ENCODE measurements at places on chromosomes 12 and 14. TPM values are rescaled to one million over a fixed set of nuclear protein-coding genes. Genes with fewer than 3 reads are reported as not detected.

DNA sequence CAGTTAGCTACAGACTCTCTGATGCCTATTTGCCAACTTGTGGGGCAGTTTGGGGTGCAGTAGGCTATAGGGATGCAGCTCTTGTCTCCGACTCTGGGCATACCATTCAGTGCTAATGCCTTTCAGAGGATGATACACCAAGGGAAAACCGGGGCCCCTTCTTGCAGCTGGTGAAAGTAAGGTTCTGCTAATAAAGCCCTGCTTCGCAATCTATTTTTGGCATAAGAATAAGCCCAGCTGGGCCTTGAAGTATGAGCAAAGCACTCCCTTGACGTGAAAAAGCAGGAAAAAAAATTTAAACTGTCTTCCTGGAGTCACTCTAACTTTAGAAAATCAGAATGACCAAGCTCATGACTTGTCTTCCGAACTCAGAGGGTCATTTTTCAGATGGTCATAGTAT, 124.1 kb upstream of the RBM19 start:
- no peak for DNase-seq

- DNase-seq = no peak
Observed at GRCh38 chr14:61752626-61753025, 9.6 kb upstream of the SNAPC1 start.

GRCh38 chr14:62079038-62079437, 316.8 kb downstream of the SNAPC1 start:
- no peak for DNase-seq

- DNase-seq = no peak
Observed at GRCh38 chr12:127832172-127832571, 434.8 kb upstream of the TMEM132C start.

DNA sequence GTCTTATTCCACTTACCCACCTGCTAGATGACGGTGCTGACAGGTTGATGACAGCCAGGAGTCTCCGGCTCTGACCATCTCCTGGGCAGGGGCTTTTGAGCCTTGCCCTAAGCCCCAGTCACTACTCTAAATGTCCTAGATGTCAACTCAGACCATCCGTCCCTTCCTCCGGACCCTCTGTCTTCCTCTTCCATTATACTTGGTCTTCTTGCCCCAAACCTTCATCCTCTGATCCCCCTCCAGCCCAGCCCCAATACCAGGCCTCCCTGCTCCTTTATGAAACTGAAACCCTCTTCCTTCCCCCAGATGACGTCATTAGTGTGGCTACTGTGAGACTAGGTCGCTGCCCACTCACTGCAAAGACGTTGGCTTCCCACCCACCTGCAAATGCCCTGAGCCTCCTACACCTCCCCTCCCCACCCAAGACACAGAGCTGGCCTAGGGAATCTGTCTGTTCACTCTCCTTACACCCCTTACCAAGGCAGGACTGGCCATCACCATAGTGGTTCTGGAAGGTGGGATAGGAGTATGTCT, 10.1 kb downstream of the KRT71 start:
- DNase-seq = no peak

GRCh38 chr12:53049571-53050318, at the start of gene TNS2:
Gene TNS2, plus strand, starts transcription at chr12:53050065. Its CDS starts 121 bp downstream, at chr12:53050186.
- DNase-seq = no peak

GRCh38 chr14:59310633-59311032, 122.2 kb downstream of the DAAM1 start:
- DNase-seq = no peak

DNA sequence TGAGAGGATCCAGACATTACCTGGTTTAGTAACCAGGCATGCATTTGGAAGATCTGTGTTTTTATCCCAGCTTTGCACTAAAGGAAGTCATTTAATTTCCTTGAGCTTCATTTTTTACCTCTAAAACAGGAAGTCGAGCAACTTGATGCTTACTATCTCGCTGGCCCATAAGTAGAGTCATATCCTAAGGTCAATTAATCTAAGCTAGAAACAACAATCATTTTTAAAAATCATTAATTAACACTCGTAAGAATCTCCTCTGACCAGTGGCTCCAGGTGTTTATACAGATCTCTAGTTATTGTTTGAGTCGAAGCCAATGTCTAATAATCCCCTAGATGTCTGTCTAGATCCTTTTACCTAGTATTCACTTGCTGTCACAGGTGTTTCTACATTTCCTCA, 355.8 kb upstream of the DCN start:
- DNase-seq = no peak

DNA sequence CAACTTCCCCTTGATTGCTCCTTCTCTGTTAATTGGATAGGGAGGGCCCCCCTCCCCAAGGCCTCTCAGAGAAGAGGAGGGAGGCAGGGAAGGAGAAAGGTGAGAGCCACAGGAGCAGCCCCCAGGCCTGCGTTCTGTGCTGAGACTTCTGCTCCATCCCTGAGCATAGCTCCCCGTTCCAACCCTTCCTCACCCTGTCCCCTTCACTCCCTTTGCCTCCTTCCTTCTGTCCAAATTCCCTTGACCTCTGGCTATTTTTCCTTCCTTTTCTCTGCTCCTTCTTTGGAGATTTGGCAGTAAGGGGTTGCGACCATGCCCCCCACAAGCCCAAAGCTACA, 788 bp upstream of the ASIC1 start:
- DNase-seq = no peak

DNA sequence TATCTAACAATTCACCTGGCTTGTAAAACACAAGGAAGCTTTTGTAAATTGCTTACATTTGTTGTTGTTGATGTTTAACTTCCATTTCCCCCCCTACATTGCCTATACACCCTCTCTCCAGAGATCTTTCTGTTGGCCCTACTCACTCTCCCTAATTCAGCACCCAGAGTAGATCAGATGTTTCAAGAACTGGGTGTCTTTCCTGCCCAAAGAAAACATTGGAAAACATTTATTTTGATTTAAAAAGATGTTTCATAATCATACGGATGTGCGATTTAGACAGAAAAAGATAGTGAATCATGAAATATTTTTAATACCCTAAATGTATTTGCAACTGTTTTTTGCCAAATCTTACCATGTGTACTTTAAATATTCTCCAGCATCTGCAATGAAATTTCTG, 446.4 kb upstream of the RGS6 start:
- no peak for DNase-seq

DNA sequence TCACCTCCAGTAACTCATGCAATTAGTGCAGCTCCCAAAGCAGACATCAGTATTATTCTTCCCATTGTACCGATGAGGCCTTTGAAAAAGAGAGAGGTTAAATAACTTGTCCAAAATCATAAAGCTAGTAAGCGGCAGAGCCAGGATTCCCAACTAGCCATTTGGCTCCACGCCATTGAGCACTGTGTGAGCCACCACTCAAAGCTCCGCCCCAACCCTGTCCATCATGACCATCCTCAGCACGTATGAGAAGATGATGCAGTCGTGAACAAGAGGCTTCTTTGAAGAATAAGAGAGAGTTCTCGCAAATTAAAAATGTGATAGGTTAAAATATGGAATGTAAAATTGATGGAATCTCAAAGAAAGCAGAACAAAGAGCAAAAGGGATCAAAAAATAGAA, 14.6 kb downstream of the CLMN start:
- DNase-seq = no peak

DNA sequence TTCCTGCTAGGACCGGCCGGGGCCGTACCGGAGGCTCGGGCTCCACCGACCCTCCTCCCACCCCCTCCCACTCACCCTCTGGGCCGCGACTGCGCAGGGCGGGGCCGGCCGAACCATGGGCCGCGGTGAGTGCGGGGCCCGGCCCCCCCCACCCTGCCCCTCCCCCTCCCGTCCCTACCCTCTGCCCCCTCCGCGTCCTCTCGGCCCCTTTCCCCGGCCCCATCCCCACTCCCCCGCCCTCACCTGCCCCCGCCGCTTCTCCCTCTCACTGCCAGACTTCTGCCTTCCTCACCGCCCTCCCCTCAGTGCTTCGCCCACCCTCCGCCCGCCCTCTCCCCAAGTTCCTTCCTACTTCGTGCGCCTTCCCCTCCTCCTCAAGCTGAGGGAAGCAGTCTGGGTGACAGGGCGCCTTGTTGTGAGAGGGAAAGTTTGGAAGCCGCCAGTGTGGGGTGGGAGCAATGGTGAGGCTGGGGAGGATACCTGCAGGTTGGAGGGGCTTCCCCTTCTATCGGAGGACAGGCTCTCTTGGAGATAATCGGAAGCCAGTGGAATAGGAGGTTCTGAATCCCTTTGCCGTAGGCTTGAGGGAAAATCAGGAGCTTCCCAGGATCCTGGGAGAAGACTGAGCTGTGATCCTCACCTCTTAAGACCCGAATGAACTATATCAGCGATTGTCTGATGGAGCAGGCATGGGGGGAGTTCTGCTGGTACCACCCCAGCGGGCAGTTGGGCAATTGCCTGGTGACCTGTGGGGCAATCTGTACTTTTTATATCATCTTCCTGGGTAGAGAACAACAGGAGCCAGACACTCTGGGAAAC, 472 bp downstream of the MBD6 start:
- peak; percentile 80 for DNase-seq

GRCh38 chr14:70020352-70021170, 141.3 kb downstream of the SMOC1 start:
- no peak for DNase-seq

DNA sequence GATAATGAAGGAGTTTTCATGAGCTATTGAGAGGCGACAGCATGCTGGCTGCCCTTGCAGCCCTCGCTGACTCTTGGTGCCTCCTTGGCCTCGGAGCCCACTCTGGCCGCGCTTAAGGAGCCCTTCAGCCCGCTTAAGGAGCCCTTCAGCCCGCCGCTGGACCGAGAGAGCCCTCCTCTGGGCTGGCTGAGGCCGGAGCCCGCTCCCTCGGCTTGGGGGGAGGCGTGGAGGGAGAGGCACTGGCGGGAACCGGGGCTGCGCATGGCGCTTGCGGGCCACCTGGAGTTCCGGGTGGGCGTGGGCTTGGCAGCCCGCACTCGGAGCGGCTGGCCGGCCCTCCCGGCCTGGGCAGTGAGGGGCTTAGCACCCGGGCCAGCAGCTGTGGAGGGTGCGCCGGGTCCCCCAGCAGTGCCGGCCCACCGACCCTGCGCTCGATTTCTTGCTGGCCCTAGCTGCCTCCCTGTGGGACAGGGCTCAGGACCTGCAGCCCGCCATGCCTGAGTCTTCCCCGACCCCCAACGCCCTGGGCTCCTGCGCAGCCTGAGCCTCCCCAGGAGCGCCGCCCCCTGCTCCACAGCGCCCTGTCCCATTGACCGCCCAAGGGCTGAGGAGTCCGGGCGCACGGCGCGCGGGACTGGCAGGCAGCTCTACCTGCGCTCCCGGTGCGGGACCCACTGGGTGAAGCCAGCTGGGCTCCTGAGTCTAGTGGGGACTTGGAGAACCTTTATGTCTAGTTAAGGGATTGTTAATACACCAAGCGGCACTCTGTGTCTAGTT, 20.1 kb upstream of the PAWR start:
- no peak for DNase-seq

DNA sequence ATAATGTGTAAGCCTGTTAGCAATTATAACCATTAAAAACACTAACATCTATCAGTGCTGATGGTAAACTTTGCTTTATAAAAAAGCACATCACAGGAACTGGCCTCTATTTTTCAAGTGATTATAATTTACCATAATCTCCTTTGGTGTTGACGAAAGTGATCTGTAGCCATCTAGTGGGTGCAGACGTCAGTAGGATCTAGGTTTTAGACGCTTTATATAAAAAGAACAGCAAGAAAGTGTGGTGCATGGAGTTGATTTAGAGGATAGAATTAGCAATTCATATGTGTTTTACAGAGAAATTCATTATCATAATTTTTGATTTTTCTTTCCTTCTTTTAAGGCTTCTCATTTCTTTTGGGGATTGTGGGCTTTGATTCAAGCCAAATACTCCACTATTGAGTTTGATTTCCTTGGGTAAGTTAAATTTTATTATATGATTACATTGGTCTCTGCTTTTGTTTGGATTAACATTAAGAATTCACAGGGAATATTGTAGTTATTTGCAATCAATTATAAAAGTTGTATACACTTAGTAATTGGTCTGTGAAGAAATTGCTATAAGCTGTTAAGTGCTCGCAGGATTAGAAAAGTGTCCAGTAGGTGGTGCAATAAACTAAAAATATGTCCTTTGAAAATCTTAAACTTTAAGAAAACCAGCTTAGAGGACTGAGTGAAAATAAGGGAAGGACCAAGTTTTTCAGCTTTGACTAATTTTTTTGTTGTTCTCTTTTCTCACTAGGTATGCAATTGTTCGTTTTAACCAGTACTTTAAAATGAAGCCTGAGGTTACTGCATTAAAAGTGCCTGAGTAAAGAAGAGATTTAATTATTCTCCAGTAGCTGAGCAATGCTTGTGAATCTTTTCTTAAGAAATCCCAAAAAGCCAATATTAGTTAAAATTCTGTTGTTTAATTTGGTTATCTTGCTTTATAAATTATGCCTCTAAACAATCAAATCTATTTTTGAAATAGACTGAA, 59.5 kb downstream of the ETNK1 start:
- DNase-seq = peak; percentile 44

DNA sequence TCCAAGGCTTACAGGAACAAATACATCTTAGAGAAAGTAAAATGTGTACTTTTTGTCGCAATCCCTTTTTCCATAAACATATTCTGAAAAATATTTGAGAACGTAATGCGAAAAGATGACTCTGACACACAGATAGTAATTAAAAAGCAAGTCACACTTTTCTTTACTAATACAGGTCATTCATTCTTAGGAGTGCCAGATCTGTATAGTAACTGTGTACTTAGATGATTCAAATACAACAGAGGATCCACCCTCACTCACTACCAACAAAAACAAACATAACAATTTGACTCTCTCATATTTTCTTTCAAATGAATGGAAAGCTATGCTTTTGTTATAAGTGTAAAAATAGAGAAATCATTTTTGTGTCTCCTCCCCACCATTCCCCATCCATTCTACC, 795.4 kb downstream of the SLC6A15 start:
- DNase-seq = no peak

- no peak for DNase-seq
Observed at GRCh38 chr12:16218934-16219751, 58.3 kb downstream of the SLC15A5 start.

DNA sequence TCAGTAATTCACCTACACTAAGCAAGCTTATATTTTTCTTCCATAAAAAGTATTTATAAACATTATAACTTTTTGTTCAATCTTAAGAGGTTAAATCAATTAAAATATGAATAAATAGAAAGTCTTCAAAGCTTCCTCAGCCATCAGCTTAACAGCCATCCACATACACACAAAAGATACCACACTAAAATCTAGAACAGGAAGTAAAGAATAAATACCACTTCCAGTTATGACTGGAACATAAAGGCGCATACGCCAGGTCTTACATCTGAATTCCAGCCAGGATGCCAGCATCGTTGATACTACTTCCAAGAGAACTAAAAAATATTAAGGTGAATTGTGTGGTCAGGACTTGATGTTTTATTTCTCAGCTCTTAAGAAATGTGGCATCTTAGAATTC, 17.0 kb downstream of the SIX1 start:
- DNase-seq = no peak

GRCh38 chr12:120118321-120119061, 1.9 kb upstream of the RAB35 start:
- no peak for DNase-seq

Gene KIF5A
- 0.68 TPM for polyA plus RNA-seq

Gene PTPRR
- polyA plus RNA-seq = 0.59 TPM

Gene KRT83
- not detected for polyA plus RNA-seq

Gene E2F7
- polyA plus RNA-seq = 9.4 TPM

Gene RIMKLB
- polyA plus RNA-seq = 114 TPM

Measured in renal pelvis (tissue), 12 donors.